CD4-positive, alpha-beta T cell treated with Interleukin-1 beta for 1 hour (primary cell): ENCODE measurements at places on chromosomes 2 and 18.

- DNase-seq, result no peak
These were observed 271.0 kb upstream of the GALNT5 start for GRCh38 chr2:156986339-156986988.

DNA sequence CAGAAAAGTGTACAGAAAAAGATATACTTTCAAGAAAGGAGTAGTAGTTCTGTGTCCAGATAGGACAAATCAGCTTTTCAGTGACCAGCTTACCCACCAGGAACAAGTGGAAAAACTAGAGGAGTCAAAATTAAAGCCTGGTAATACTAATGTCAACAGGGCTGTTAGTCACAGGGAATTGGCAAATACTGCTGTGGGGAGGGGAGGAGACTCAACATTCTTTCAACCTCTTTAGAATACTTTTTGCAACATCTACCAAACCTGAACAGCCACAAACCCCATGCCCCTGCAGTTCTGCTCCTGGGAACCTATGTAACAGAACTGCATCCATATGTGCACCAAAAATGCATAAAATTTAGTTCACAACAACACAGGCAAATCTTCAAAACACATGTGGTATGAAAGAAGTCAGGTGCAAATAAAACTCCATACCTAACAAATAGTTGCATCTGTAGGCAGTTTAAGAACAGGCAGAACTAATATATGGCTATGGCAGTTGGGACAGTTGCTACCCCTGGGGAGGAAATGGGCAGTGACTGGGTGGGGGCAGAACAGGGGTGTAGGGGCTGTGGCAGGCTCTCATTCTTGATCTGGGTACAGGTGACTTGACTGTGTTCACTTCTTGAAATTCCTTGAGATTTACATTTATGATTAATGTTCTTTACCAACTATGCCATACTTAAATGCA, 9.7 kb downstream of the CMPK2 start:
- no peak for DNase-seq

GRCh38 chr2:134739879-134740301, 21.1 kb upstream of the TMEM163 start:
- DNase-seq, result peak; percentile 78

DNA sequence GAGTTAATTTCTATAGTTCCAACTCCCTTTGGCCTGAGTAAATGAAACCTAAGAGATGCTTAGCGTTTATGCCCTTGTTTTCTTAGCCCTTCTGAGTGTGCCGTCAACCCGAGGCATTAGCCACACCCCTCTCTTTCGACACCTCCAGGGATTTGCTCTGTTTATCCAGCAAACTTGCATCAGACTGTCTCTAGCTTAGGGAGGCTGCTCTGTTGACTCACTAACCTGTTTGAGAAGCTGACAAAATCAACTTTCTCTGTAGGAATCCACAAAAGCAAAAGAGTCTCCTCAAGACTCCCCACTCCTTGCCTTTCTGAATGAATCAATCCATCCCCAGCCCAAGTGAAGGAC, 317.6 kb downstream of the TNS1 start:
- DNase-seq, result no peak

DNA sequence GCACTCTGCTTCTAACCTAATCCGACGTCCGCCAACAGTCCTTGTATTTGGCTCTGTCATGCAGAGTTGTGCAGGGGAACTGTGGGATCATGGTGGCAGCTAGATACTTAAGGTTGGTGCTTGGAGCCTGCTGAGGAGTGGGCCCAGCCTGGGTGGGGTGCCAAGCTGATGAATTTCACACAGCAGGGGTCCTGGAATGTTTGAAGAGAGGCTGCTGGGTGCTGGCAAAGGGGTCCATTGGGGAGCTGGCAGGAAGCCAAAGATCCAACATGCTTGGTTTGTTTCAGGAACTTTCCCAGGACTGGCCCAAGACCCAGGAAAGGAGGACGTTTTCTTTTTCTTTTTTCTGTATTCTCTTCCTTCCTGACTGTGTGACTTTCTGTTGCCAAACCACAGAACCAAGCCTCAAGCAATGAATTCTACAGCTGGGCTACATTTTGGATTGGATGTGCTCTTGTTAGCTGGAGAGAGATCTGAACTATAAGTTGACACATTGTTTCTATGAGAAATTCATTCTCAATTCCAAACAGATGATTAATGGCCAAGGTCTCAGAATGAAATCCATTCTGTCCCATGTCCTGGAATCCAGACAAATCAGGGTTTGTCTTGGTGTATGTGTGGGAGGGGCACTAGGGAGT, 49.9 kb downstream of the DHRS9 start:
- DNase-seq, result no peak

GRCh38 chr2:169975221-169975620, 148.0 kb downstream of the UBR3 start:
- DNase-seq, result no peak

DNA sequence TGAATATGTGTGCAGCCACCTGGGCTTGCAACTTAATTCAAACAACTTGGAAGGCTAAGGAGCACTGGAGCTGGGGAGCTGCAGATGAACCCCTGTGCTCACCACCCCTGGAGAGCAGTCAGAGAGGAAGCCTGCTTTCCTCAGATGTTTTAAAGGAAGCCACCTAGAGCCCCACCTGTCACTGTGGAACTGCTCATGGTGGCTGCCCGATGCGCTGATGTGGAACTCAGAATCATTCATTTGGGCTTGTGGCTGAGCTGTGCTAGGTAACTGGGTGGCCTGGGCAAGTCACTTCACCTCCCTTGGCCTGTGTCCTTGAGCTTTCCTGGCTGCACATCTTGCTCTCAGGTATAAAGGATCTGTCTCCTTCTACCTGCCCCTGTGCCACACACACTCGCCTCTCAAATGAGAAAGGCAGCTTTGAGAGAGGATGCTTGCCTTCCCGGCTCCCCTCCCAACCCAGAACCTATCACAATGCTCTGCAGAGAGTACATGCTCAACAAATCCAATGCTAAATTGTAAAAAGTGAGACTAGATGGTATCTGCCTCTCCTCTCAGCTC, 41.3 kb downstream of the BCL11A start:
- no peak for DNase-seq

DNA sequence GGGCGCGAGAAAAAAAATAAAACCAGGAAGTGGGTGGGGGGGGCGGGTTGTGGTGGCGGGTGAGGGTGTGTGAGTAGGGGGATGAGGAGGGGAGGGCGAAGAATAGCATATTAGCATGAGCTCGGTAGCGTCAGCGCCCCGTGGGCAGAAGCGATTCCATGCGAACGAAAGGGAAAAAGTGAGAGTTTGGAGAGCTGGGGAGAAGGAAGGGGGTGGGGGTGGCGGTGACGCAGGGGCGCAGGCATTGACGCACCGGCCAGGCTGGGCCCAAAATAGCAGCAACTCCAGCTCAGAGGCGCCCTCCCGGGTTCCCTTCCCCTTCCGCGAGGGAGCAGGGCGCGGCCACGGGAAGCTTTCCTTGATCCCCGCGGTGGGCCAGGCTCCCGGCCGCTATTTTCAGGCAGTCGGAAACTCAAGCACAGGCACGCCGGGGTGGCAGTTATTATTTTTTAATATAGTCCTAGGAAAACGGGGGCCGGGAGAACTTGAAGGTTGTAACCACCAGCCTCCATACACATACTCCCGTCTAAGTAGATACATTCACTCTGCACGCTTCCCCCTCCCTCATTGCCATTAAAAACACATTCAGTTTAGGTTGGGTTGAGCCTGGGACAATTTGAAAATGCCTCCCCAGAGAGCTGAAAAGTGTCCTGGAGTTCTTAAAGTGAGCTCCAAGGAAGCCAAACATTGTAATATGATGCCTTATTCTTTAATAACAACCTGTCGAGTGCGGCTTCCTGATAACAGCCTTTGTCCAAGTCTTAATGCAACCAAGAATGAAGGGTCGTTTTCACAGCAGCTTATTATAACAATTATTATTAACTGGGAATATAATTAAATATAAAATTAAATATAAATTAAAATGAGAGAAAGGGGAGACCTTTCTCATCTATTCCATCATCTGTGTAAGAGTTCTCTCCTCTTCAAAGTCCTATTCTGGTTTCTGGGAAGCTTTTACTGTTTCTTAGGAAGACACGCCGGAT, 2.3 kb upstream of the NR4A2 start:
- peak; percentile 89 for DNase-seq

DNA sequence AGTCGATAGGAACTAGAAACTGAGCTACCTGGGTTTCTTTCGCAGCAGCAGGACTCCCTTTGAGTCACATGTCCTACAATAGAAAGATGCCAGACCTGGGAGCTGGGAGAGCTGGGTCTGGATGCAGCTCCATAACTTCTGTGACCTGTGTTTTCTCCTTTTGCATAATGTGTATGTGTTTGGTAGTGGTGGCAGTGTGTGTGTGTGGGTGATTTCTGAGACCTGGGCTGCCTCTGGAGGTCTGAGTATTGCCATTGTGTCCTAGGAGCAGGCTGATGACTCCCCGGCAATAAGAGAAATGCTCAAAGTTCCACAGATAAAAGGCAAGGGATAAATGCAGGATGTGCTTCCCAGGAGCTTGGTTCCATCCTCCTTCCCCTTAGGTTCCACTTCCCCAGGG, 6.4 kb downstream of the WNT10A start:
- no peak for DNase-seq

DNA sequence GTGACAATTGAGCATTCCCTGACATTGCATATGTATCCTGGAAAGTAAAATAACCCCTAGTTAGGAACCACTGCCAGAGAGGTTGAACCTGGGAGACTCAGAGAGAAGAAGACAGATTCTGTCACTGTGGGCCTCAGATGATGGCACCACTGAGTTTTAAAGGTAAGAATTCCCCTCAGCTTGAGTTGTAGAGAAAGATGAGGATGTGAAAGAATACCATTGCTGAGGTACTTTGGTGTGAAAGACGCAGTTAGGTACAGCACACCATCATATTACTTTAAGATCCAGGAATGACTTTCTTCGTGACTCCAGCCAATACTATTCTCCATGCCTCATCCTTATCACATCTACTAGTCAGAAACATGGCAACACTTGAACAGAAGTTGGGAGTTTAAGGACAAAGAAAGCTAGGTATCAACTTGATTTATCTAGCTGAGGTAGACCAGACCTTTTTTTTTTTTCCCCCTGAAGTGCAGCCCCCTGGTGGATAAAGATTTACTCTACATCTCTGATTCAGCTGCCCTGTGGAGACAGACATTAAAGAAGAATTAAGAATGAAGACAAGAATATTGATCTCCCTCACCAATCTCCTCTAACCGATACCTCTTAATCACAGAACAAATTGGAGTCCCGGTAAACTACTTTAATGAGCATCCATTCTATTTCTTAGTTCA, 630.5 kb upstream of the FANCL start:
- DNase-seq, result no peak

- peak; percentile 26 for DNase-seq
These were observed 176.6 kb upstream of the CREB1 start for GRCh38 chr2:207352978-207353671.

- no peak for DNase-seq
These were observed 349.6 kb downstream of the ARL6IP6 start for GRCh38 chr2:153068052-153068451.

- no peak for DNase-seq
These were observed 13.4 kb downstream of the DTYMK start for GRCh38 chr2:241673189-241673663.

GRCh38 chr18:26074246-26074645, 16.2 kb downstream of the SS18 start:
- DNase-seq, result no peak

DNA sequence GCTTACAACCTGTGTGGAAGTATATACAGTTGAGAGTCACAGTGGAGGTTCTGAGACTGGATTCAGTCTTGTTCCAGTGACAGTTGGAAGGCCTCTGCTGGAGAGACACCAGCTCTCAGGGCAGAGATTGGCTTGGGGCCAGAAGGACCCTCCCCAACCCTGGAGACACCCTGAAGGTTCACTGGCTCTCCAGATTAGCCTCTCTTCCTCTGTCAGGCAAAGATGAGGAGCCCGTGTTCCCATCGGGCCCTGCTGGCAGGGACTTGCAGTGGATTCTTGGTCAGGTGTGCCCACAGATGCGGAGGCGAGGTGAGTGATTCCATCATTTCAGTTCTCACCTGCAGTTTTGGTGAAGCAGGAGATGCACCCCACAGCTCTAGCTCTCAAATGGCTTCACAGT, 78.6 kb downstream of the FAM210A start:
- DNase-seq, result no peak

- no peak for DNase-seq
These were observed 197.1 kb downstream of the AGAP1 start for GRCh38 chr2:235690809-235691450.

DNA sequence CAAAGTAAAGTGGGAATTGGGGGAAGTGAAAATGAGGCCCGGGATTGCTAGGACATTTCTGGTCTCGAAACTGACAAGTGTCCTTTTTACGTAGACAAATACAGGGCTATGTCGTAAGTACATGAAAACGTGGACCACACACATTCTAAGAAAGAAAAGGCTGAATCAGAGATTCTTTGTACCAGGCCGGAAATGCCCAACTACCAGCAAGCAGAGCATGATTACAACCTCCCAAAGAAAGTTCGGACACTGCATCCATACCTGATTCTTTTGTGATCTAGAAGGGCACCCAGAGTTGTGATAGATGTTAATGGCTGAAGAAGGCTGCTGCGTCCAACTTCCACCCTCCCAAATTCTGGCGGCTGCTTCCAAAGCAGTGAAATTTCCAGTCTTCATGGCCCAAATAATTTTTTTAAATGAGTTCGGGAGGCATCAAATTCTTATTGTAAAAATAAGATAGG, 1.7 kb downstream of the RBMS1 start:
- DNase-seq, result no peak

GRCh38 chr2:120253021-120253882, 600 bp downstream of the RALB start:
- peak; percentile 71 for DNase-seq

DNA sequence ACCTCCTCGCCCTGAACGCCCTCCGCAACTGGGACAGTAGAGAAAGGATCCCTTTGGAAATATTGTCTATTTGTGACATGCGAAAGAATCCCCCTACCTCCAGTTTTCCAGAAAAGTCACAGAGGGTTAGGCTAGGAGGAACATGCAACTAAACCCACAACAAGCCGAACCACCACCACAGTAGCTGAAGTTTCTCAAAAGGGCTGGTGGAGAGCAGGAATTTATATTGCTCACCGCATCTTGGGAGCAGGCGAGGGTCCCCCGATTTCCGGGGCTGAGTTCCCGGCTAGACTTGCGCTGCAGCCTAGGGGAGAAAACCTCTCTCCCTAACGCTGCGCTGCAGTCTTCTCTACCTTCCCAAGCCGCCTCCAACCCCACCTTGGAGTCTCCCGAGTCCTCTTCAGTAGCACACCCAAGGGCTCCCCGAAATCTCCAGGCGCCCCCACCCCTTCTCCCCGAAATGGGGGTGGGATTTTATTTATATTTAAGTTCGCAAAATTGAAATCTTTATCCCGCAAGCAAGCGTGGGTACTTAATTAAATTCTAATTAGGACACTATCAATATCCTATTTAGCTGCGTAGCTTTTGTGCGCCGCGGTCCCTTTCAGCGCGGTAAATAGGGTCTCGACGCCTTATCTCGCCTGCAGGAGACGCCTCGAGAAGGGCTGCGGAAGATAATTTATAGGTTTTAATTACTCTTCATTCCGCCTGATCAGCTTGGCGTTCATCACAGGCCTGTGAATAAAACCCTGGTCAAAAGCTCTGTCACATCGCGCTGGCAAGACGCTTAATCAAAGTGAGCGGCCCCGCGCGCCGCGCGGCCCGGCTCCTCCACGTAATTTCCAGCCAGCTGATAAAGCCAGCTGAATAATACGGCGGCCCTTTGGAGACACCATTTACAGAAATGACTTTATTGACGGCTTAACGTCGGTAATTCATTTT, 2.0 kb upstream of the EN1 start:
- no peak for DNase-seq

- no peak for DNase-seq
These were observed 62.8 kb downstream of the PRELID3A start for GRCh38 chr18:12470382-12471075.

GRCh38 chr2:239081046-239081445, 233.2 kb downstream of the TWIST2 start:
- no peak for DNase-seq
